ENCODE measurements at places on chromosomes 5 and 9. TPM values are rescaled to one million over a fixed set of nuclear protein-coding genes. Genes with fewer than 3 reads are reported as not detected.
A peak's percentile ranks its signal among the peaks of the same experiment; 100 is the strongest.

MYMK gene
- not detected for total RNA-seq

- DNase-seq: no peak
- 0 out of 2 replicates have a peak, but pooled peaks cover 2% of the 10 kb centered on the region for H3K4me1 ChIP-seq
- H3K27ac ChIP-seq: no peak overlapping the region
- H3K4me3 ChIP-seq: no peak overlapping the region
- H3K36me3 ChIP-seq: no peaks in the 10 kb centered on the region
Observed at GRCh38 chr5:149363936-149364335, 6.1 kb downstream of the PCYOX1L start.

PCDHA1 gene
- not detected for total RNA-seq

HCN1 gene
- total RNA-seq: not detected

DNA sequence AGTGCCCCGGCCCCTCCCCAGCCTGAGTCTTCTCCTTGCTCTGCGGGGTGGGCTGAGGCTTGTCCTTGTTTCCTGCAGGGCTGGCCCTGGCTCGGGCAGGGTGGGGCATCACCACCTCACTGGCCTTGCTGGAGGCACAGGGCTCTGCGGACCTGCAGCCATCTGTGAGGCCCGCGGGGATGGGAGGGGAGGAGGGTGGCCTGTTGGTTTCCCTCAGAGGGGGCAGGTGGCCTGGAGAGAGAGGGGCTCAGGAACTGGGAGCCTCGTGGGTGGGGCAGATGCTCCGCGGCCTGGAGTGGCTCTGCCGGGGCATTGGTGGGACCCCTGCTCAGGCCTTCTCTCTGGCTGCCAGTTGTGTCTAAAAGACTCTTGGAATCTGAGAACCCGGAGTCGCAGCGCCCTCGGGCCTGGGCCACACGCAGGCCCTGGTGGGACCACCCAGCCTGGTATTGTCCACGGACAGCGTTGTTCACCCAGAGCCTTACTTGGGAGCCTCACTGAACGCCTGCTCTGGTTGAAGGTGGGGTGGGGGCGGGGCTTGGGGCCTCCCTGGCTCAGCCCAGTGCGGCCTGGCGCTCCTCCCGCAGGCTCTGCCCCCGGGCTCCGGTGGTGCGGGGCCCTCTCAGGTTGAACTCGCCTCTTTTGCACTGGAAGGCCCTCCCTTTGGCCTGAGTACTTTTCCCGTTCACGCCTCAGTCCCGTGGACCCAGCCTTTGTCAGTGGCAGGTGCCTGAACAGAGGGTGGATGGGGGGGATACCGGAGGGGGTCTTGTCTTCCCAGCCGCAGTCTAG is 111.3 kb downstream of the RXRA start:
- no peak for DNase-seq
- no peak overlapping the region for H3K4me3 ChIP-seq
- H3K27ac ChIP-seq: no peak overlapping the region
- peaks cover 16% of the 10 kb centered on the region for H3K36me3 ChIP-seq
- H3K4me1 ChIP-seq: peaks cover 26% of the 10 kb centered on the region
- no peaks in the 10 kb centered on the region for H3K27me3 ChIP-seq

DNA sequence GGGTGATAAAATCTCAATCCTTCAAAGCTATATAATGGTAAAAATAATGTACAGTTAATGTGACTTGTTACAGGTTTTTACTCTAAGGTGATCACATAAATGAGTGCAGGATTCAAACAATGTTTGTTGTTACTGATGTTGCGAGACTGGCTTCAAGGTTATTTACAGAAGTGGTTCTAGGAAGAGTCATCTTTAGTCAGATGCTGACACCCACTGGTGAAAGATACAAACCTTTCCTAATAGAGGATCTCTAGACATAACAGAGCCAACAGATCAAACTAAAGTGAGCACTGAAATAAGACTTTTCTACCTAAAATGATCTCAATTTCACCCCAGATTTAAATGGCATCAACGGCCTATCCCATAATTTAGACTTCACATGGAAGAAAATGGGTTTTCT is 20.2 kb downstream of the ARSB start:
- H3K4me3 ChIP-seq: no peak overlapping the region
- no peak overlapping the region for H3K27ac ChIP-seq
- no peaks in the 10 kb centered on the region for H3K4me1 ChIP-seq
- H3K36me3 ChIP-seq: 0 out of 2 replicates have a peak, but pooled peaks cover 1% of the 10 kb centered on the region
- no peaks in the 10 kb centered on the region for H3K27me3 ChIP-seq

GRCh38 chr9:4320021-4320420 is 20.2 kb upstream of the GLIS3 start:
- H3K4me3 ChIP-seq: no peak overlapping the region
- DNase-seq: no peak
- no peaks in the 10 kb centered on the region for H3K36me3 ChIP-seq
- H3K27me3 ChIP-seq: peaks cover 2% of the 10 kb centered on the region
- H3K4me1 ChIP-seq: peaks cover 4% of the 10 kb centered on the region

DNA sequence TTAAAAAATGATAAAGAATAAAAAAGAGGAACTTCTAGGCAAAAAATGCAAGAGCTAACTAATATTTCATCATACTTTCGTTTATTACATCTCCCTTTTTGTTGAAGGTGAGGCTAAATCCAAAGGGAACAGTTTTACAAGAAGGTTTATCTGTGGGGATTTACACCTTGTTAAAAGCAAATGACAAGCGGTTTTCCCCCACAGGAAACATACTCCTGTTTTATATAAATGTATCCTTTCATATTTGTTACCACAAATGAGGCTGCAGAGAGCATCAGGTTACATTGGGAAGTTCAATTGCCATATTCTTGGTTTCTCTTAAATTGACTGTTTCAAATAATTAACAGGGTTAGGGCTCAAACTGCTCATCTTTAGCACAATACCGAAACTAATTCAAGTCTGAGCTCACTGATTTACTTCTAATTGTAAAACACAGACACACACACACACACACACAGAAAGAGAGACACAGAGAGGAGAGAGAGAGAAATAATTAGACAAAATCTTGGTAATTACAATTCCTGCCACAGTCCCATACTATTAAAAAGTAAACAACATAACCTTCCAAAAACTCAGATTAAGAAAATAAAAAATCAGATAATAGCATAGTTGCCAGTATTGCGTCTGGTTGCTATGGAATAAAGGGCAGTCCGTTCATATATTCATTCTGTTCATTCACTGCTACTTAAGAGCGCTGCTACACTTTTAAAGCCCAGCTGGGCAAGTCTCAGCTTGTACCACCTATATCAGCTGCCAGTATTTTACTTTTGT is 17.1 kb downstream of the RFX3 start:
- H3K4me3 ChIP-seq: no peak overlapping the region
- H3K4me1 ChIP-seq: no peaks in the 10 kb centered on the region
- H3K36me3 ChIP-seq: no peaks in the 10 kb centered on the region
- peak; percentile 37 for DNase-seq
- no peaks in the 10 kb centered on the region for H3K27me3 ChIP-seq

BNC2 gene
- 45.2 TPM for total RNA-seq

TRIM7 gene
- total RNA-seq: 0.83 TPM

CLIC3 gene
- 0.28 TPM for total RNA-seq

DNA sequence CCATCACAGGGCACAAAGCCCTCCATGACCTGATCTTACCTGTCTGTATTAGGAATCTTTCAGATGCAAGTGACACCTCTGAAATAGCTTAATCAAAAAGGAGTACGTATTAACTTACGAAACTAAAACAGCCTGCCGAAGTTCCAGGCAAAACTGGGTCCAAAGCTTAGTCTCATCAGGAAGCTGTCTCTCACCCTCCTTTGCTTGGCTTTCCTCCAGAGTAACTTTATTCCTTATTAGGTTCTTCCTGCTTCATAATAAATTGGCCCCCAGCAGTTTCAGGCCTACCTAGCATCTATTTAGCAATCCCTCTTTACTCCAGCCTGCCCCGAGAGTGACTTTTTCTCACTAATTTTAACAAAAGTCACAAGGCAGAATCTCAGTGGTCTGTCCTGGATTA is 58.4 kb upstream of the STK32A start:
- H3K27me3 ChIP-seq: no peaks in the 10 kb centered on the region
- no peaks in the 10 kb centered on the region for H3K36me3 ChIP-seq
- H3K4me3 ChIP-seq: no peak overlapping the region
- peaks cover 2% of the 10 kb centered on the region for H3K4me1 ChIP-seq
- DNase-seq: no peak
- no peak overlapping the region for H3K27ac ChIP-seq

GRCh38 chr5:43804041-43804440 is 201.1 kb downstream of the NNT start:
- H3K27me3 ChIP-seq: no peaks in the 10 kb centered on the region
- no peak overlapping the region for H3K27ac ChIP-seq
- H3K36me3 ChIP-seq: no peaks in the 10 kb centered on the region
- H3K4me3 ChIP-seq: no peak overlapping the region
- peaks cover 2% of the 10 kb centered on the region for H3K4me1 ChIP-seq

GRCh38 chr5:143245929-143246561 is 157.4 kb downstream of the NR3C1 start:
- no peaks in the 10 kb centered on the region for H3K36me3 ChIP-seq
- DNase-seq: peak; percentile 97
- no peak overlapping the region for H3K4me3 ChIP-seq
- H3K4me1 ChIP-seq: peaks cover 36% of the 10 kb centered on the region

GRCh38 chr9:2872250-2872930 is 28.5 kb upstream of the PUM3 start:
- H3K4me1 ChIP-seq: no peaks in the 10 kb centered on the region
- H3K27me3 ChIP-seq: peaks cover 45% of the 10 kb centered on the region
- H3K36me3 ChIP-seq: no peaks in the 10 kb centered on the region
- DNase-seq: peak; percentile 28
- no peak overlapping the region for H3K27ac ChIP-seq
